ENCODE measurements at places on chromosomes 12 and 14.

DNA sequence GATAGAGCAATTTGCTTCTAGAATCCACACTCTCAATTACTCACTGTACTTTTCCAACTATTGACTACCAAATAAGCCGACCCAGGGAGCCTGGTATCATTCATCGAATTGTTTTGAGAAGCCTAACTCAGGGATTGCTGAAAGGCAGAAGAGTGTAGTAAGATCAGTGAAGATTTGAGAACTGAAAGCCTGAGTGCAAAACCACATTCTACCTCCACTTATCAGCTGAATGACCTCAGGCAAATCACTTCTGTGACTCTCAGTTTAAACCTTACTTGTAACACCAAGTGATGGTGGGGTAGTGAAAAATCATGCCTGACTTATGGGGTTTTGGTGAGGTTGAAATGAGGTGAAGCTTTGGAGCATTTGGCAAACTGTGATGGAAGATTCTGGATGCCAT is 126.1 kb upstream of the MAX start:
- DNase-seq = no peak

GRCh38 chr14:100165376-100165775 is 5.9 kb upstream of the DEGS2 start:
- no peak for DNase-seq

DNA sequence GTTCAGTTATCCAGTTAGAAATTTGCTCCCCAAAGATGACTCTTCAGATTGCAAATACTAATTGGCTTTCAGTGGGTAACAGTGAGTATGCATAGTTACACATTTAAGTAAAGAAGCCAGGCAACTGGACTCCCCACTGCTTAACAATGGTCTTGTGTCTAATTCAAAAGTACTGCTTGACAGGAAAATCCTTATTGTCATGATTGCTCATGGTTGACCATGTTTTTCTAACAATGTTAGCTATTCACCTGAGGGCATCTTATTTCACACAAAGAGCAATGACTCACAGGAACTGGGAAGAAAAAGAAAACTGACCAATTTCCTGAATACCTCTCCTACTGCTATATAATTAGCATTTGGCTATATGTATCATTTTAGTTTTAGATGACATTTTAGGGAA is 33.7 kb upstream of the ALG10B start:
- DNase-seq = no peak

GRCh38 chr12:116323406-116324386 is 46.2 kb upstream of the MED13L start:
- DNase-seq = no peak

DNA sequence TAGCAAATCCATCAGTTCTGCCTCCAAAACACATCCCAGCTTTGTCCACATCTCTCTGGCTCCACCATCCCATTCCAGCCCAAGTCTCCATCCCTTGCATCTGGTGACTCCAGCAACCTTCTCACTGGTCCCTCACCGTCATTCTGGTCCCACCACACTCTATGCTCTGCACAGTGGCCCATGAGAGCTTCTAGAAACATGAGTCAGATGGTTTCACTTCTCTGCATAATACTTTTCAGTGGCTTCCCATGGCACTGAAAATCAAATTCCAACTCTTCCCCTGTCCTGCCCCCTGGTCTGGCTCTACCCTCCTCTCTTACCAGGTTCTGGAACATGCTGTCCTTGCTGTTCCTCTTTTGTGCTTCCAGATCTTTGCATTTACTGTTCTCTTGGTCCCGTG is 17.2 kb upstream of the C12orf76 start:
- DNase-seq = no peak

DNA sequence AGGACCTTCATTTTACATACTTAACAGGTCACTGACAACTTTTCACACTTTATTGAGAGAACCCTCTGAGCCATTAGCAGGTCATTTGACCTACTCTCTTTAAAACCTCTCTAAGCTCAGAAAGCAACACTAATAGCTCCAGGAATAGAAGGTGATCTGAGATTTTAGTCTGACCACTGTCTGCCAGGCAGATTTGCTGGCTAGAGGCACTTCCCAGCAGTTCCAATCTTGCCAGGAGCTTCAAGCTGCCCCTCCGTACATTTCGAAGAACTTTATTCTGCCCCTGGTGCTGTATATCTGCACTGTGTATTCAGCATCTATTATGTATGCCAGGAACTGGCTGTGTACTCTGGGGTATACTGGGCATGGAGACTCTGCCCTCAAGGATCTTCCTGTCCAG is 56.3 kb downstream of the GPHB5 start:
- no peak for DNase-seq

GRCh38 chr12:111193496-111193895 is 175.4 kb downstream of the PHETA1 start:
- no peak for DNase-seq

- DNase-seq = no peak
Measured at GRCh38 chr12:15152456-15152855, 68.8 kb downstream of the RERG start.

DNA sequence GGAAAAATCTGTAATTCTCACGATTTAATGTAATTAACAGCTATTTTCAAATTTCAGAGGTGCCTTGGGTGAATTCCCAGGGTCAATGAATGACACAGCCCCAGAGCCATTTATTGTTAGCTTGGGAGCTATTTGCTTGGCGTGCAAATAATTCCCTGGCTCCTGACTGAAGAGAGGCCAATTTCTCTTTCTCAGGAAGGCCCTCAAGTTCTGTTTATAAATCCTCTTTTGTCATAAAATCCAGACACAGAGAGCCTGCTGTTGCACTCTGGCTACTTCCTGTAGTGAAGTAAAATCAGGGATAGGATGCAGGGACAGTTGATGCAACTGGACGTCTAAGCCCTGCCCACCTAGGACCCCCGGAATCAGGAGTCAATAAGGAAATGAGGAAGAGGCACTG is 154.3 kb downstream of the TMX1 start:
- DNase-seq = no peak

DNA sequence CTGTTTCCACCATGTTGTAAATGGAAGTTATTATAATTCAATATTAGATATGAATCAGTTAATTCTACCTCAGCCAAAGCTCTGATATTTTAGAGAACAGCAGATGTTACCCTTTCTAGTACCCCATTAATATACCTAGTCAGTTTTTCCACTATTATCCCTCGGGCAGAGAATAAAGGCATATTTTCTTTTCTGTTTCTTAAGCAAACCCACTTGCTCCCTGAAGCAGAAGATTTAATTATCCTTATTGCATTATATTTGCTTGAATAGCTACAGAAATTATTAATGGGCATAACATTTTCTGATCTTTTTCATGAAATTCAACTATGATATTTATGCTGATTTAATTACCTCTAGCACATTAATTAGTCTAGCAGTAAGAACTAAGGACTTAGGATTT is 832.9 kb upstream of the FBXO33 start:
- DNase-seq = no peak

GRCh38 chr12:111488271-111488670 is 82.5 kb downstream of the SH2B3 start:
- no peak for DNase-seq

- peak; percentile 18 for DNase-seq
Measured at GRCh38 chr14:38108681-38109080, 99.0 kb upstream of the SSTR1 start.

DNA sequence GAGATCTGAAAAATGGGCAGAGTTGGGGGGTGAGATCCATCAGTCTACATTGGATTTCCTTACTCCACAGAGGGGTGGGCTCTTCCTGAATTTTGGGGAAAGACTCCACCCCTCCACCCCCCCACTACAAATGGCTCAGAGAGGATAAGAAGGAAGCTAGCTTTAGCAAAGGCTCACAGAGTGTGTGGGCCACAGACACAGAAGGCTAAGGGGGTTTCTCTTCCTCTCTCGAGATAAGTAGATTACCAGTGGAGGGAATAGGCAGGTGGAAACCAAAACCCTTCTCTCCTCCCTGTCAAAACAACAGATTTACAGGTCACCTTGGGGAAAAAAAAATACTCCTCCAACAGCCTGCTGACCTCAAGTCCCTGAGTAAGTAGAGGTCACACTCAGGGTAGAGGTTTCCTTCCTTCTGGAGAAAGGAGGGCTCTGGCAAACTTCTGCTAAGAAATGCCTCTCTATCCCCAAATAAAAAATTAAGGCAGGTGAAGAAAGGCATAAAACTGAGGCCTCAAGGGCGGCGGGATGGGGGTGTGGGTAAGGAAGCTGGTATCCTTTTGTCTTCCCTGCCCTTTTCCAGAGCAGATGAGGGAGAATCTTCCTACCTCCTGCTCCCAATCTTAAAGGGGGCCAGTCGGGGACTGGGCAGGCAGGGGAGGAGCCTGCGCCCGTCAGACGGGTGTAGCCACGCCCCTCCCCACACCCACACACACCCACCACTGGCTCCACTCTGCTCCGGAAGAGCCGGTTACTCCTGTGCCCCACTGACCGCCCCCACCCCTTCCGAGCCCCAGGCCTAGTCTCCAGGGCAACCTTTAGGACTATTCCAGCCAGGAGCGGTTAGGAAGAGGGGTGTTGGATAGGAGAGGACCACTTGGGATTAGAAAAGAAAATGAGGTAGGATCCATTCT is 1.9 kb upstream of the BAZ2A start:
- DNase-seq = no peak

- no peak for DNase-seq
Measured at GRCh38 chr14:53375599-53375998, 222.5 kb upstream of the DDHD1 start.
